NCI-H2107 (cell line): ENCODE measurements at places on chromosomes 12 and 14.
A peak's percentile ranks its signal among the peaks of the same experiment; 100 is the strongest.

DNA sequence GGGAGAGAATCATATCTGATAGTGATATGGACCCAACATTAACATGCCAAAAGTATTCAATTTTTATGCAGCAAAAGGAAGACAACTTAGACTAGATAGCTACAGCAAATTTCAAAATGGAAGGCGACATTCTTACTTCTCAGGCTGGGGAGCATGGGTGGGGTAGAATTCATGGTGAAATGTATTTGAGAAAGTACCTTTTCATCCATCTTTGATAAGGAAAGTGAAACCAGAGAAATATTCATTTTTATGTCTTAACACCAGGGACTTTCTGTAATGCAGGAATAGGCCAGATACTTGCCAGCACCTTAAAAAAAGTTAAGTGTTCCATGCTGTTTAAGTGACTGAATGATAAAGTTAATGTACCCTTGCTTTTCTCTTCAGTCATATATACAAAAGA is 13.4 kb downstream of the BTG1 start:
- DNase-seq = no peak

- DNase-seq = peak; percentile 67
These were observed 92.7 kb downstream of the LRRC74A start for GRCh38 chr14:76918782-76919394.

DNA sequence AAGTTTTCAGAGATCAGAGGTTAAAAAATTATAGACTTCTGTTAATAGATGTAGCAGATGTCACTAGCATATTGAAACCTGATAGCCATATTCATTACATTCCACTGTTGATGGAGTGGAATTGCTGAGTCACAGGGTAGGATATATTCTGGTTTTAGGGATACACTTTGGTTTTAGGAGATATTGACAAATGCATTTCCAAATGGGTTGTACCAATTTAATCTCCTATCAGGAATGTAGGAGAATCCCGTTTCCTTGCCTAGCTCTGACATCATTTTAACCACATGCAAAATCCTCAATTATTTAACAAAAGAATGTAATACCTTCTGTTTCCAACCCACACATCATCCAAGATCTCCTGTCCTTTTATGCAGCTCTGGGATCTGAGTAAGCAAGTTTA is 30.7 kb upstream of the ESR2 start:
- no peak for DNase-seq

DNA sequence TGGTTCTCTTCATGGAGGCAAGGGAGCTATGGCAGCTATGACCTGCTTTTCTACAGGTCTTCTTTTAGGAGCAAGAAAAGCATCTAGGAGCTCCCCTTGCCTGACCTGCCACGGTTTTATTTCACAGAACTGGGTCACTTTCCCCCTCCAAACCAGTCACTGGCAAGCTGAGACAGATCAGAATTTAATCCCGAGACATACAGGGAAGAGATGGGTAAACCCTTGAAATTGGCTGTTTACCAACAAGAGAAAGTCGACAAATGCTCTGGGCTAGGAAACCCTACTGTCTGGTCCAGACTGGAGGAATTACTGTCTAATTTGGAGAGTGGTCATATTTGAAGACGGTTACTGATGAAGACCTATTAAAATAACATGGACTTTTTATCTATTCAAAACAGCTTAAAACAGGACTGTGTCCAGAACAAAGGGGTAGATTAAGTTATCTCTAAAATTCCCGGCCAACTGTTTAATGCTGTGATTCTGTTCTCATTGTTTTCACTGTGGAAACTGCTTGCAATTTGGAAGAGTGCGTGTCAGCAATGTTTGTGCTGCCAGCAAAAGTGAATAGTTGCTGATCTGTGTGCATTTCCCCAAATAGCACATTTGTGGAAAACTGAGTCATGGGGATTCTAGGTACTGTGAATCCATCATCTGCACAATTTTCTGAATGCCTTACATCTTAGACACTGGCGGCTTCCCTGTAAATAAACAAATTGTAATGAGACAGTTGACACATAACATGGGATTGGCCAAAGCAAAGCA is 73.4 kb upstream of the EEA1 start:
- DNase-seq = no peak

DNA sequence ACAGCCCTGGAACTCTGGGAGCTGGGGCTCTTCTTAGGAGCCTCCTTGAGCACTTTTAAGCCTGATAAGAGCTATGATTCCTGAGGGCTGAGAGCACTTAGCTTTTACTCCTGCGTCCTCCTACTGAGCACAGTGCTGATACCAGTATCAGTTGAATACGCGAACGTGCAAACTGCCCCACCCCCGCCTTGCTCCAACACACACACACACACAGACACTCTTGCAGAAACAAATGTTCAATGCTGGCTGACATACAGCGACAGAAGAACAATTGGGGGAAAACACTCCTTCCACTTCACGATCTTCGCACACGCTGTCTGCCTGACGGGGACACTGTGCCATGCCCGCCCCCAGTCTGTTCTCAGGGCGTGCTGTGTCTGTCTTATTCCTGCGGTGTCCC is 57.2 kb upstream of the DLK1 start:
- no peak for DNase-seq

DNA sequence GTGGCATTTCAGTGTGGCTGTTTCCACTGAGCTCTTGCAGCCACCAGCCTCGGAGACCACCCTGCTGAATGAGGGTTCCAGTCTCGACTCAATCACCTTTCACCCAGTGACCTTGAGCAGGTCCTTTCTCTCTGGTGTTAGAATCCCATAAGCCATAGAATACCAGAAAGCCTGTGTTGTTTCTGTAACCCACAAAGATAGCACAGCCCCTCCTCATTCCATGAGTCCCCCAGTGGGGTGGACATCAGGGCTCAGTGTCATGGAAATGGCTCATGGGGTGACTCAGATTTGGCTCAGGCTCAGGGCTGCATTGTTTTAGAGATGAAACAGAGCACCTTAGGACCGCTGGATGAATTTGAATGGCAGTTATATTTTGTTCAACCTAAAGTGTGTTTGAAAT is 171.5 kb downstream of the PTPN11 start:
- DNase-seq = no peak
